ENCODE measurements at places on chromosomes 2 and 18.

GRCh38 chr2:142822190-142822589 is 55.3 kb upstream of the KYNU start:
- no peak for DNase-seq

DNA sequence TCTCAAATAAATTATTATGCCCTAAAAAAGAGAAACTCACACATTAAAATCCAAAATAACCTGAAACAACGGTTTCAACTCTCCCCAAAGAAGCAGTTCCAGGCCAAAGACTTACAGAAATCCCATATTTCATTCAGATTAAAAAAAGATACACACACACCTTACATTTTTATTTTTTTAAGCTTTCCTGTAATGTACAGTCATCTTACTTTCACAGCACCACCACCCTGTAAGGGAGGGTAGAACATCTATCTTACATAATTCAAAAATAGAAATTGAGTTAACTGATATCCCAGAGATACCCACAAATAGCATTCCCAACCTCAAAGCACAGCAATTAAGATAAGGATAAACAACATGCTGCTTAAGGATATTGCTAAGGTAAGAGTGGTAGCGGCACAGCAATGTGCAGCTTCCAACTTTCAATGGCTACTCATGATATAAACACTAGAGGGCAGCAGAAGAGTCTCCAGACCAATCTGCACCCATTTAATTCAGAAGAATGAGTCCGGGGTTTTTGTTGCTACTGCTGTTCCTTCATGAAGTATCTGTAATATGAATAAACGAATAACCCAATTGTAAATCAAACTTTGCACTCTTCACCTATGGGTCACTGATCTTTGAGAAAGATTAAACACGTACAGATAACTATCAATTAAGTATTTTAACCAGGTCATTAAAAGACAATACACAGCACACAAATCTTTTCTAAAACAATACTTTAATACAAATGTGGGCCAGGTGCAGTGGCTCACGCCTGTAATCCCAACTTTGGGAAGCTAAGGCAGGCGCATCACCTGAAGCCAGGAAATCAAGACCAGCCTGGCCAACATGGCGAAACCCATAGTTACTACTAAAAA is 11.3 kb downstream of the GFPT1 start:
- no peak for DNase-seq

DNA sequence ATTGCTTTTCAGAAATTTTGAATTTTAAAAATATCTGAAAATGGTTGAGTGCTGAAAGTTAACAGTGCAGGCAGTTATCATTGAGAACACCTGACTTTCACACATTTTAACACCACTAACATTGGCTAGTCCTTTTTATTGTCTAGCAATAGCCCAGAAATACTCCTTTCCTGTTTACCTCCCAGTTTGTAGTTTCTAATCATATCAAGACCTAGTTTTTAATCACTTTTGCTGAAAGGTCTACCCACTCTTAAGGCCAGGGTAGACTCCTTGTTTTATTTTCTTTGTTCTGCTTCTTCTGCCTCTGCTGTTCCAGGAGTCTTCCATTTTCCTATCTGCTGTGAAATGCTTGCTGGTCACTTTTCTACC is 72.1 kb downstream of the UBE2E3 start:
- DNase-seq: no peak

- DNase-seq: no peak
These were observed 41.5 kb upstream of the CAB39 start for GRCh38 chr2:230671117-230671516.

DNA sequence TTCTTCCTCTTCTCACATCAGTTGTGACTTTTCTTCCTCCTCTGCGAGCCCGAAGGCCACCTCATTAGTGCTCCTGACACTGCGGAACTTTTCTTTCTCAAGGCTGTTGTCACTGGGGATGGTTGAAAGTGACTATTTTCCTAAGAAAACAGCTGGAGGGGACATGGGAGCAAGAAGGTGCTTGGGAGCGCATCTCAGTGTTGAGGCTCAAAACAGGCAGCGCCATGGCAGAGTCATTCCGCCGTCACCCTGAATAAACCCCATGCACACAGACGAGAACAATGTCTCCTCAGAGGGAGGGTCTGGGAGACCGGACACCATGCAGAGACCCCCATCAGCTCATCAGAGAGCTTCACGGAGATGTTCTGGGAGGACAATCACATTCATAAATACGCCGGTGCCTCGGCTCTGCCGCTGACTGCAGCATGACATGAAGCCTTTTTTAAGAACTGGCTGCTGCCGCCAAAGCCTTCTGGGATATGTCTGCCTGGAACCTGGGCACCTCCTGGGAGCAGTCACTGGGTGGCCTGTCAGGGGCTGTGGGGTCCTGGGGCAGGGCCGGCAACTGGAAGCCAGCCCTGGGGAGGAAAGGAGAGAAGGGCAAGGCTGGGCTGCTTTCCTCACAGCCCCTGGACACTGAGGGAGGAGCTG is 19.2 kb downstream of the ATOH8 start:
- DNase-seq: no peak

DNA sequence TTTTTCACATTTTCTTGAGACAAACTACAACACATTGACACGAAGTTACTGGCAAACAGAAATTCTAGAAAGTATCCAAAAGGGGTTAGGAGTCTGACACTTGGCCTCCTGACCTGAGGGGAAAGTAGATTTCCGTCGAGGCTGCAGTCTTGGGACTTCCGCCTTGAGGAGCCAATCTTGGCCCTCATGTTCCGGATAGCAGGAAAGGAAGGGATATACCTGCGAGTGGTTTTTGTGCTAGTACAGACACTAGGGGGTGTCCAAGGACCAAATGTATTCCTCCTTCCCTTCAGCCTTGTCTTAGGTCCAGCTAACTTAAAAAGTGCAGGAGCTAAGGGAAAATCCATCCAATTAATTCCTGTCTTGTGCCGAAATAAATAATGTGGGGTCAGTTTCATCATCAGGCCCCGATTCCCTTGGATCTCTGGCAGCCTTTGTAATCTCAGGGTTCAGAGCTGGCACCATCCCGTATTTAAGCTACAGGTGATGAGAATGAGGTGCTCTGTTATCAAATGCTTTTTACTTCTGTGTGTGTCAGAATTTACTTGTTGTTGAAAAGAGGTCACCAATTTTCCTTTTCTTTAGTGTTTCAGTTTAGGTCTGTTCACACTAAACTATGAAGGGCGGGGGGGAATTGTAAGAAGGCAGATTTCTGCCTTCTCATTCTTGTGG is 330.2 kb upstream of the FANCL start:
- DNase-seq: peak; percentile 30

- no peak for DNase-seq
These were observed 58.4 kb downstream of the PDE1A start for GRCh38 chr2:182368446-182368845.

GRCh38 chr2:10073706-10074105 is 6.5 kb downstream of the CYS1 start:
- no peak for DNase-seq

- DNase-seq: no peak
These were observed 100.0 kb upstream of the TCF4 start for GRCh38 chr18:55688030-55688429.

GRCh38 chr2:52386433-52387030 is 1354.6 kb upstream of the NRXN1 start:
- no peak for DNase-seq

- DNase-seq: no peak
These were observed 6.8 kb upstream of the CRYBA2 start for GRCh38 chr2:218999881-219000568.

GRCh38 chr2:173511942-173512341 is 157.3 kb downstream of the CDCA7 start:
- DNase-seq: no peak

GRCh38 chr18:49849331-49850217 is 36.2 kb upstream of the ACAA2 start:
- DNase-seq: peak; percentile 93

DNA sequence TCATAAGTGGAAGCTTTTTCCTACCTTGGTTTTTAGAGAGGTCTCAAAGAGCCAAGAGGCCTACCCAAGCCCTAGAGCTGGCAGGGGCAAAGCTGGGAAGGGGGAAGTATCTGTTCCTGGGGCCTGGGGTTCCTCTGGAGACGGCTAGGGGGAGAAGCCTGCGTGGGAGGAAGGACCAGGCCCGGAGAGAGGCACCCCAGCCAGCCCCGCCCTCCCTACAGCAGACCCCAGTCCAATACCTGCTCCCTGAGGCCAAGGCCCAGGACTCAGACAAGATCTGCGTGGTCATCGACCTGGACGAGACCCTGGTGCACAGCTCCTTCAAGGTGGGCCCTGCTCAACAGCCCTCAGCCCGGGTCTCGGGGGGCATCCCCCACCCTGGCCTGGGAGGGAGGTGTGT is 2.2 kb downstream of the CTDSP1 start:
- DNase-seq: no peak

DNA sequence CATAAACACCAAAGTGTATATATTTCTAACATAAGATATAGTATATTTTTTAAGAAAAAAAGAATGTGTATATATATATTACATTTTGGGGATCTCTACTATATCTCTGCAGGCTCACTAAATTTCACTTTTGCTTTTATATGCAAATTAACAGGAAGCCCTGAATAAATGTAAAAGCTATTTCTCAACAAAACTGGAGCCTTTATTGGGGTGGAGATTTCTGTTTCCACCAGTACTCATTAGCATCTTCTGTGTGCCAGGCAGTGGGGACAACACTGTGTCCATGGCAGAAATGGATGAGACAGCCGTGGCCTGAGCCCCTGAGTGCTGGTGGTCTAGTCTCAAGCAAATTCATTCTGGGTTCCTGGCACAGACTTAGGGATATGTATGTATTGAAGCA is 41.3 kb downstream of the C18orf63 start:
- DNase-seq: no peak

DNA sequence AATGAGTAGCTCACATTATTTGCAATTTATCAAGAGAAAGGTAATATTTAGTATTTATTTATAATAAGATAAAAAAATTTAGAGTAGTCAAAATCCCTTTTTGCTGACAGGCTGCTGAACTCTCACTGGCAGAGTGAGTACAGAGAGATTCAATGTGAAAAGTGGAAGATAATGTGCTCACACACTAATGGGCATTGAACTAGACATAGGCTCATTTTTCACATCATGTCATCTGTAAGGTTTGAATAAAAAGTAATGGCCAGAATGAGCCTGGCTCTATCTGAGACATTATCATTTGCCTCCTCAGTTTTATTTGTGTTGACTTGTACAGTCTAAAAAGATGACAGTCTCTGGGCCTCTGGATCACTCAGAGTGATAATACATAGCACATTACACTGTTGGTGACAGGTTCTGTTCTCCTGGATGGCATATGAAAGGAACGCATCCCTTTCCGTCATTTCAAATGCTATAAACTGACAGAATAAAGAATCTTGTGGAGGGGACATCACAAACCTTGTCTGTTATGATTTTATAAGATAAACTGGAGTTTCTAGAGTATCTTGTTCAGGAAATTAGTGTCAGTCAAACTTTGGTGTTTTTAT is 812.9 kb downstream of the NR4A2 start:
- no peak for DNase-seq

DNA sequence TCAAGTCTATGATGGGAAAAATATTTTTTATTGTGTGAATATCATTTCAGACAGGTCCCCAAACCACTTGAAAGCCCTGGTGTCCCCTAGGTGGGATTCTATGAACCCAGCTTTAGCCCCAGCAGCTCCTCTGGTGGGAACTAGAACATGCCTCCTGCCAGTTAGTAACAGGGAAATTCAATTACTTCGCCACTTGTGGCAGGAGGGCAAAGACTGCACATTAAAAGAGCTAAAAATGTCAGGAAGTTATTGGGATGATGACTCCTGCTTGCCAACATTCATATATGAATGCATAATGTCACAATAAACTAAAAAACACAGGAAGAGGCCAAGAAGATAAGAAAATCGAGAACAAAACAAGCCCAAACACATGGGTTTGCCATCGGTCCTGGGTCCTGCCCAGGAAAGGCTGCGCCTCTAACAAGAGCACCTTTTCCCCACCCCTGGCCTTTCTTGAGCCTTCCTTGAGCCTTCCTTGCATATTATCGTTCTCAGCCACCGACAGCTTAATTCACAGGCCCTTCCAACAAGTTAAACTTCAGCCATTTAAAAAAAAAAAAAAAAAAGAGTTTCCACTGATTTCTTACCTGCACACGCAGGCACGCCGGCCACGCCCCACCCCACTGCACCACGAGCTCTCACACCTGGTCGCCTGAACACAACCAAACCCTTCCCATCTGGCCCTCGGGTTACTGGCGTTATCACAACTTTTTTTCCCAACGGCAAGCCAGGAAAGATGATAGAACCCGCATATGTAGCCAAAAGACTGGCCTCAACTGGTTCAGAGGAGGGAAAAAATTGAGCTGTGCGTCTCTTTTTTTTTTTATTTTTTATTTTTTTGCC is 23.4 kb downstream of the BCL11A start:
- DNase-seq: peak; percentile 75

GRCh38 chr2:28717339-28717758 is 34.3 kb upstream of the PPP1CB start:
- peak; percentile 33 for DNase-seq

GRCh38 chr2:199814817-199815211 is 36.2 kb downstream of the FTCDNL1 start:
- DNase-seq: no peak

DNA sequence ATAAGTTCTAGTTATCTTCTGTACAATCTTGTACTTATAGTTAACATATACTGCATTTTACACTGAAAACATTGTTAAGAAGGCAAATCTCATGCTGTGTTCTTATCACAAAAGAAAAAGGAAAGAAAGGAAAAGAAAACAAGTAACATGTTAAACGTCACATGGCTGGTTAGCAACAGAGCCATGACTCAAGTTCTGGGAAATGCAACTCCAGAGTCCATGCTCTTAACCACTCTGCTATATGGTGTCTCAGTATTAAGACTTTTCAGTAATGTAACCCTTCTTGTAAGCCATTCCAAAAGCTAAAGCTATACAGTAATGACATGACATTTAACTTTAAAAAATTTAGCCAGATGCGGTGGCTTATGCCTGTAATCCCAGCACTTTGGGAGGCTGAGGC is 181.4 kb downstream of the BARD1 start:
- no peak for DNase-seq

All from transverse colon (tissue), 4 donors.